ENCODE measurements at places on chromosomes 13 and 19.

DNA sequence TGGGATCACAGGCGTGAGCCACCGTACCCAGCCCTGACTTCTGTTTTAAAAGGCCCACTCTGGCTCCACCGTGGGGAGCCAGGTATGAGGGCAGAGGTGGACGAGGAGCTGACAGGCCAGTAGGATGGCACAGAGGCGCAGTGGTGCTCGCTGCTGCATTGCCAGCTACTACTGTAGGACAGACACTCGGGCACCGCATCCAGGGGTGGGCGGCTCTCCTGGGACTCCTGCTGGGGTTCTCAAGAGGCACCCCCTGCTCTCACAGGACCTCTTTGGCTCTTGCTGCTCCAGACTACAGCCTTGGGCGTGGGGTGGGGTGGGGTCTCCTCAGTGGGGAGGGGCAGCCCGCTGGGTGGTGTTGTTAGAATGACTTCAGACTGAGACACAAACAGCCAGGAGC lies 53.4 kb downstream of the LATS2 start:
- H3K4me3 ChIP-seq = no peak overlapping the region
- H3K36me3 ChIP-seq = no peaks in the 10 kb centered on the region
- no peaks in the 10 kb centered on the region for H3K27me3 ChIP-seq
- no peaks in the 10 kb centered on the region for H3K4me1 ChIP-seq

DNA sequence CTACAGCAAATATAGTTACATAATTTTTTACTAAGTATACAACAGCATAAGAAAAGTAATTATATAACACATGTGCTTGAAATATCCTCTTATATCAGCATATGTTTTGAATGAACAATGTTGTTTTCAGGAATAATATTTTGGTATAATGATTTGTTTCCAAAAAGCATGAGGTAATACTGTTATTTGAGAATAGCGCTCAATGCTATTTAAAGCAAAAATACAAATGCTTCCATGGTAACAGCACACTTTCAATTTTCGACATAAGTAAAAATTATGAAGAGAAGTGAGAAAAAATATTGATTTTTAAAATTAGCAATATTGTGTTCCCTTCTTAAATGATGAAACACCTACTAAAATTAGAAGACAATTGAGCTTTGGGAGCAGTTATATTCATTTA lies 715.9 kb upstream of the ATXN8OS start:
- H3K36me3 ChIP-seq = no peaks in the 10 kb centered on the region
- no peak for DNase-seq
- H3K27me3 ChIP-seq = no peaks in the 10 kb centered on the region

GRCh38 chr19:54311486-54311885 lies 1.5 kb downstream of the LILRA5 start:
- H3K27me3 ChIP-seq = no peaks in the 10 kb centered on the region
- no peak for DNase-seq
- H3K36me3 ChIP-seq = no peaks in the 10 kb centered on the region
- no peak overlapping the region for H3K27ac ChIP-seq
- no peak overlapping the region for H3K4me3 ChIP-seq

GRCh38 chr19:52748336-52748950 lies 13.6 kb upstream of the ZNF611 start:
- no peaks in the 10 kb centered on the region for H3K27me3 ChIP-seq
- no peak overlapping the region for H3K27ac ChIP-seq
- H3K4me3 ChIP-seq = no peak overlapping the region
- H3K4me1 ChIP-seq = no peaks in the 10 kb centered on the region
- H3K36me3 ChIP-seq = no peaks in the 10 kb centered on the region

GRCh38 chr13:35850569-35850968 lies 280.6 kb downstream of the DCLK1 start:
- H3K4me1 ChIP-seq = no peaks in the 10 kb centered on the region
- H3K27ac ChIP-seq = no peak overlapping the region
- no peaks in the 10 kb centered on the region for H3K27me3 ChIP-seq
- H3K4me3 ChIP-seq = no peak overlapping the region
- DNase-seq = no peak
